ENCODE measurements at places on chromosomes 3 and 15.

DNA sequence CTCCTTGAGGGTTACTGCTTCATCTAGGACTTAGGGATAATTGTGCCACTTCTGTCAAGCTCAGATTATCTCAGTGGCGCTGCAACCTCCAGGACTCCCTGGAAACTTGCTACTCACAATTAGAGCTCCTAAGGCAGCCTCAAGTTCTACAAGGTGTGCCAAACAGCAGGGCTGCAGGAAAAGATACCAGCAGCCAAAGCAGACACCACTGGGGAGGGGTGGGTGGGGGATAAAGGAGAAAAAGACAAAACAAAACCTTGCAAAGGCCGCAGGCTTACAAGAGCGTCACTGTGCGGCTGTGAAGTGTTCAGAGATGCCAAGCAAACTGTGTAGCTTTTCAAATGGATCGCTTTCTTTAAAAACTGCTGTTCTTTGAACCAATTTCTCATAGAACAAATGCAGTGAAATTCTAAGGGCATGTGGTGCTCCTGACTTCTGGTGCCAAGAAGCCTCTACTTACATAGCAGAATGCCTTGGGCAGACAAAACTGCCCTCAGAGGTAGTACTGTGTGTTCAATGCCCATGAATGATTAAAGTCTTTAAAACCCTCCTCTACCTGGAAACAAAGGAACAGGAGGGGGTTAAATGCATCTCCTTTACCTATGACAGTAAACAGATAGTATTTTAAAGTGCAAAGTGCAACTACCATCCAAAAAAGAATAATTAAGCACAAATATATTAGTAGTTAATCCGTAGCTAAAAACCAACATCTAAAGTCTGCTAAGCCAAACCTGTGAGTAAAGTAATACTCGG, 353.4 kb downstream of the FOXP1 start:
- DNase-seq, result no peak

GRCh38 chr3:53524566-53524965, 30.2 kb downstream of the CACNA1D start:
- no peak for DNase-seq

- no peak for DNase-seq
These were observed 103.7 kb downstream of the ATP10A start for GRCh38 chr15:25759421-25759820.

- DNase-seq, result no peak
These were observed 117.2 kb downstream of the IL20RB start for GRCh38 chr3:137075020-137075419.

- no peak for DNase-seq
These were observed 173.6 kb downstream of the UBE2E2 start for GRCh38 chr3:23376516-23377248.

- DNase-seq, result no peak
These were observed 992.4 kb downstream of the NAALADL2 start for GRCh38 chr3:175851541-175851940.

GRCh38 chr3:127755305-127755681, 67.0 kb downstream of the MGLL start:
- DNase-seq, result no peak

- DNase-seq, result no peak
These were observed 306.5 kb downstream of the IL20RB start for GRCh38 chr3:137264071-137264820.

DNA sequence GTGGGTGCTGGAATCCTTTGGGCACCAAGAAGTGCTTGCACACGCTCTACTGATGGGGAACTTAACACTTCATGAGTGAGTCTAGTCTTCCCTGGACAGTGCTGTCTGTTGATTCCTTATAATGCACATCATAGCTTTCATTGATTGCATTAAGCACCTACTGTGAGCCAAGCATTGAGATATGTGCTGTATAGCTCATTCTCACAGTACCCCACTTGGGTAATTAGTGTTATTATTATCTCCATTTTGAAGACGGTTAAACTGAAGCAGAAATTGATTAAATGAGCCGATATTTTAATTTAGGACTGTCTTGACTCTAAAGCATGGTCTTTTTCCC, 504 bp upstream of the PDHB start:
- no peak for DNase-seq

GRCh38 chr3:106423321-106424225, 554.8 kb upstream of the CBLB start:
- no peak for DNase-seq

DNA sequence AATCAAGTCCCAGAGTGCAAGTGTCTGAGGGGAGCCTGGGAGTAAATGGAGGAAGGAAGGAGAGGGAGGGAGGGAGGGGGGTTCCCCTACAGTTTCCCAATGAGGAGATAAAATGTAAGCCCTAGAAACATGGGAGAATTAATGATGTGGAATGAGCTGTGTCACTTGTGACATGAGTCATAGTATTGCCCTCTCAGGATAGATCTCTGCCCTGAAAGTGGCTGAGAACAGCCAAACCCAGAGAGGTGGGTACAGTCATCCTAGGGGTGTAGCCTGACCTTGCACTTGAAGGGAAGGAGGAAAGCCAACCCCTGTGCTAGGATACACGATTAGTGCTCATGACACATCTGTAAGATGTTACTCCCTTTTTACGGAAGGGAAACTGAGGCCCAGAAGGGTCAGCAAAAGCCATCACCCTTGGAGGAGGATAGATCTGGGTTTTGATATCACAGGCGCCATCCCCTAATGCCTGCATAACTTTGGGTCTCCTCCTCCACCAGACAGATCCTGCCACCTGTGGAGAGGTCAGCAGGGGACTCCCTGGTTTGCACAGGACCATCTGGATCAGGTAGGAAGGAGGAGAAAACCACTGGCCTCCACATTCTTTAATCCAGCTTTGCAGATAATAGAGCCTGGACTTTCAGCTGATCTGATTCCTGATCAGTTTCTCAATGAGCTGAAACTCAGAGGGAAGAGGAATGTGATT, 23.1 kb upstream of the USP3 start:
- no peak for DNase-seq

- DNase-seq, result peak; percentile 98
These were observed at the start of gene BRPF1 for GRCh38 chr3:9731206-9732079. Gene BRPF1 (plus strand): TSS chr3:9731735. CDS start chr3:9734141, 2,406 bp downstream.

DNA sequence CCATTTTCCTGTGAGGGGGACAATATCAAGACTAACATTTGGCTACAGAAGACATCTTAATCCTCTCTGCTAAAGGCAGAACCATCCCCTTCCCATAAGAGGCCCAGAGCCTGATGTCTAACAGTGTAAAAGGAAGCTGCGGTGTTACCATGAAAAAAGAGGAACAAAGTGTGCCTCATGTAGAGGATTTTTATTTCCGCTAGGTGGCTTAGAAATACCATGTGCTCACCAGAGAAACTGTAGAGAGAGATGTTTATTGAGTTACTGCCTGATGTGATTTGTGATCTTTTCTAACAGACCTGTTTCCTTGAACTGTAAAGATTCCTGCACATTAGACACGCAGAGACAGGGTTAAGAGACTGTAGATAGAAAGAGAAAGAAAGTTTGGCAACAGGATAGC, 22.0 kb downstream of the OR5H15 start:
- no peak for DNase-seq

DNA sequence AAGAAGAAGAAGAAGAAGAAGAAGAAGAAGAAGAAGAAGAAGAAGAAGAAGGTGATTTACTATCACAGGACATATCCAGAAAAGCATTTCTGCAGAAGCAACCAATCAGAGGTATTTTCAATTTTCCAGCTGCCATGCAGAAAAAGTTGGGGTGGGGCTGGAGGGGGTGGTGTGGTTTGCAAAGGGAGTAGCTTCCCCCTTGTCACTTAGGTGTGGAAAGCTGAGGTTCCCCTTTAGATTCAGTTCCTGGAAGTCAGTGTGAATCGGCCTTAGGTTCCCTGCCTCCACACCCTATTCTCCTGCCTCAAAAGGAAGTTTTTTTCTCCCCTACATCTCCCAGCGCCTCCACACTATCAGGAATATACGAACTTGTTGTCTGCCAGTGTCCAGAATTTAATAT, 276.7 kb upstream of the ARRDC4 start:
- no peak for DNase-seq

GRCh38 chr3:15023719-15024118, 41.4 kb downstream of the MRPS25 start:
- DNase-seq, result no peak

DNA sequence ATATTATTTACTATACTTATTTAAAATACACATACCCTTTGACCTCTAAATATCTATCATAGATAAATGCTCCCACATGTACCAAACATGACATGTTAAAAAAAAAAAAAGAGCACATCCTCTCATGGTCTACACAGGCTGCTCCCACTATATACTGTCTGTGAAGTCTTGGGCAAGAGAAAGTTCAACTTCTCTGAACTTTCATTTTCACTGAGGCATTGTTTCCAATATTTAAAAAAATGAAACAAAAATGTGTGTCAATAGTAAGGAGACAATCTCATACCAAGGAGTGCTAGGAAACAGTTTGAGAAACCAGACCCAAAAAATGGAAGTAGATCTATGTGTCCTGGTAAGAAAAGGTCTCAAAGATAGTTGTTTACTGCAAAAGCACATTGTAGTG, 29.3 kb downstream of the SLC4A7 start:
- DNase-seq, result peak; percentile 18

- peak; percentile 94 for DNase-seq
These were observed 5.8 kb downstream of the SQOR start for GRCh38 chr15:45640616-45641015.

DNA sequence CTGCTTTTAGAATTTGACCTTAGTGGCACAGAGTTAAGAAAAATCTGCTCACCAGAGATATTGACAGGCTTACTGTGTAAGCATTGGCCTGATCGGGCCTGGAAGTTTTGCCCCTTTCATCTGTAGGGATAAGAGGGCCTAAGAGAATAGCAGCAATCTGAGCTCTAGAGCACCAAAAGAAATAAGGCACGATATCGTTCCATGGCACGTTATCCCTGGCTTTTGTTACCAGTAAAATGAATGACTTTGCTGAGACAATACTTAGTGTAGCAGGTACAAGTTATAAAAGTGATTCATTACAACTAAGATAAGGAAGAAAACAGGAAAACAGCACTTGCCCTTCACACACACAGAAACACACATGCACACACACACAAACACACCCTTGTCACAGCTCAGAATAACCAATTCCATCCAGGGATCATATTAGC, 5.0 kb downstream of the THBS1 start:
- peak; percentile 7 for DNase-seq

DNA sequence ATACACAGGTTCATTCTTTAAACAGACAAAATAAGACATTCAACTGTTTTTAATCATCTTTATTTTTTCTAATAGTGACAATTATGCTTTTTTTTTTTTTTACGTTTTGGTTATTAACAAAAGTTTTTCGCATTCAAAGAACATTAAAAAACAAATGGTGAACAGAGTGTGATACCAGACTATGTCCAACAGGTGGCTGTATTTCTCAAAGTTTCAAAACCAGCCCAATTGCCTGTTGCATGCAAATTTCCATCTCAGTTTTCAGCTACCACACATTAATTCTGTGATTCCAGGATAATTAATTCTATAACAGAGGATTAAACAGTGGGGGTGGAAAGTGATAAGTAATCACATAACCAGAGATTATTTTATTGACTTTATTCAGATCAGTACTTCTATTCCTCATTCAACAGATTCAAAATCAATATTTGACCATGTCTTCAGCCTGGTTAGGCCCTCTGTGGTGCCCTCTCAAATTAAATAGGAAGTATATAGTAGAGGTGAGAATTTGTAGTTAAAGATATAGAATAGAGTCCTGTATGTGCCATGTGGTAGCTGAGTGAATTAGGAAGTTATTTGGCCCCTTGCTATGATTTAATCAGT, 122.2 kb upstream of the DCBLD2 start:
- peak; percentile 29 for DNase-seq

Measured in stromal cell of bone marrow (primary cell).